ENCODE measurements at places on chromosomes 7 and 10. TPM values are rescaled to one million over a fixed set of nuclear protein-coding genes. Genes with fewer than 3 reads are reported as not detected.

DNA sequence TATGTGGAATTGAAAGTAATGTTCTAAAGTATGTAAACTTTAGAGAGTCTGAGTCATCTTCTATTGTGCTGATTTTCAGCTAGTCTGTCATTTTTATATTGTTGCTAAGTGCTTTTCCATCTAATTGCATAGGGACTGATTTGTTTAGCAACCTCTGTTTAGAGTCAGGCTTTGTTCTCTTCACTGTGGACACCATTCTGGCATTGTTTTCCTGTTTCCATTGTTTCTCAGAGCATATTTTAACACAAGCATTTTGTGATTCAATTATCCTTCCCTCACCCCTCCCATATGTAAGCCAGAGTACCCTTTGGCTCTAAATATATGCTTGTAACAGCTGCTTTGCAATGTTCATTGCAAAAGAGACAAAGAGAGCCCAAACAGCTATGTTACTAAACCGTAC, 748.4 kb upstream of the PHF14 start:
- H3K27ac ChIP-seq = no peak overlapping the region
- no peaks in the 10 kb centered on the region for H3K4me1 ChIP-seq
- no peak overlapping the region for H3K4me3 ChIP-seq
- H3K27me3 ChIP-seq = no peaks in the 10 kb centered on the region
- no peaks in the 10 kb centered on the region for H3K36me3 ChIP-seq

GRCh38 chr7:41028580-41028979, 674.3 kb downstream of the INHBA start:
- H3K27ac ChIP-seq = peak overlapping the region; percentile 51
- H3K36me3 ChIP-seq = no peaks in the 10 kb centered on the region
- H3K27me3 ChIP-seq = no peaks in the 10 kb centered on the region
- no peak overlapping the region for H3K4me3 ChIP-seq
- DNase-seq = peak; percentile 48

GRCh38 chr7:102426268-102427018, 6.9 kb upstream of the ORAI2 start:
- no peaks in the 10 kb centered on the region for H3K4me1 ChIP-seq
- H3K36me3 ChIP-seq = peaks cover 14% of the 10 kb centered on the region
- no peak for DNase-seq
- H3K27ac ChIP-seq = no peak overlapping the region

- H3K4me3 ChIP-seq = no peak overlapping the region
- no peak for DNase-seq
- H3K36me3 ChIP-seq = no peaks in the 10 kb centered on the region
Observed at GRCh38 chr7:90311175-90311574, 9.9 kb downstream of the FAM237B start.

DDX50 gene
- 65.5 TPM for total RNA-seq

DNA sequence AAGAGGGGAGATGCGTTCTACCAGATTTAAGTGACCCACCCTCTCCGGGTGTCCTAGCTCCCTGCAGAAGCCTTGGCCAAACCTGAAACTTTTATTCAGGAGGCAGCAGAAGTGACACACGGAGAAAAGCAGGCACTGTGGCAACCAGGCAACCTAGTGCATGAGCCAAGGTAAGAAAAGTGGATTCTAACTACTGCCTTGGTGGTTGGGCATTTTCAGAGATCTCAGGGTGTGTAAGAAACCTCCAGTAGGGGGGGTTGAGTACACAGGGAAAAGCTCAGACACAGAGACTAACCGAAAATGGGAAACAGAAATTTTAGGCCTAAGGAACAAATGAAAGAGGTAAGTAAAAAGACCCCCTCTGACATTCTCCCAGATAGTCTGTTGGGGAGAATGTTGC, 645.7 kb downstream of the ANKRD7 start:
- no peak for DNase-seq
- H3K4me1 ChIP-seq = no peaks in the 10 kb centered on the region
- no peak overlapping the region for H3K4me3 ChIP-seq
- H3K36me3 ChIP-seq = no peaks in the 10 kb centered on the region

DNA sequence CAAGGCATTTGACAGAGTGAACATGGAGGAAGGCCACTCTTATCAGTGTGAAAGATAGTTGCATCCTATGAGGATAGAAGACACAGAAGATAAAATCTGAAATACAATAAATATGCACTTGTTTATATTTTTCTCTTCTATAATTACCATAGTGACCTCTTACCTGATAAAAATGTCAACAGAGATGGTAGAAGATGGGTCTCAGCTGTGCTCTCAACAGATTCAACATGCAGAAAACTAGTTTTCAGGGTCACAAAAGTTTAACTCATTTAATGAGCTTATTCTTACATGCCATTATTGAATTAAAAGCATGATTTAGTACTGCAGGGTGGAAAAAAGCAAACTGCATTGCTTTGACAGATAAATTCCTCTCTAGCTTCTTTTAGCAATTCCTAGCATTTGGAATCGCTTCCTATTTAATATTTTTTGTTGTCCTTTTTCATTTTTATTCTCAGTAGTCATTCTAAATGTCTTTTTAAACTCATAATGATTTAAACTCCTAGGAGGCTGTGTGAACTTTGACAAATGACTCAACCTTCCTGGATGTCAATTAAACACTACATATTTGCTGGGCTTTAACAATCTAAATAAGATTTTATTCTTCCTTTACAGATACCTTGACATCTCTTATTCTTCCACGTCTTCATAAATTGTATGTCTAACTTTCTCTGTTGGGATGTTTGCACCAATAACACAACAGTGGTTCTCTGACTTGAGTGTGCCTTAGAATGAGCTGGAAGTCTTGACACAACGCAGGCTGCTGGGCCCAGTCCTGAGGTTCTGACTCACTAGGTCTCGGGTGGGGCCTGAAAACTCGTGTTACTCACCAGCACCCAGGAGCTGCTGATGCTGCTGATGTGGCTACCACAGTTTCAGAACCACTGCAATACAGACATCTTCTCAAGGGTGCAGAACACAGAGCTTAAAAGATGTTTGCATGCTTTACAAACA, 565.5 kb upstream of the IGFBP3 start:
- H3K27me3 ChIP-seq = no peaks in the 10 kb centered on the region
- H3K27ac ChIP-seq = no peak overlapping the region
- peak; percentile 90 for DNase-seq
- H3K36me3 ChIP-seq = no peaks in the 10 kb centered on the region

REEP3 gene
- total RNA-seq = 67.5 TPM

- H3K27me3 ChIP-seq = no peaks in the 10 kb centered on the region
- H3K4me3 ChIP-seq = no peak overlapping the region
- no peaks in the 10 kb centered on the region for H3K36me3 ChIP-seq
- DNase-seq = no peak
- H3K4me1 ChIP-seq = peaks cover 4% of the 10 kb centered on the region
Observed at GRCh38 chr7:35701287-35701900, 6.5 kb upstream of the HERPUD2 start.

ANKRD30A gene
- total RNA-seq = not detected

C10orf105 gene
- under 0.01 TPM for total RNA-seq

DNA sequence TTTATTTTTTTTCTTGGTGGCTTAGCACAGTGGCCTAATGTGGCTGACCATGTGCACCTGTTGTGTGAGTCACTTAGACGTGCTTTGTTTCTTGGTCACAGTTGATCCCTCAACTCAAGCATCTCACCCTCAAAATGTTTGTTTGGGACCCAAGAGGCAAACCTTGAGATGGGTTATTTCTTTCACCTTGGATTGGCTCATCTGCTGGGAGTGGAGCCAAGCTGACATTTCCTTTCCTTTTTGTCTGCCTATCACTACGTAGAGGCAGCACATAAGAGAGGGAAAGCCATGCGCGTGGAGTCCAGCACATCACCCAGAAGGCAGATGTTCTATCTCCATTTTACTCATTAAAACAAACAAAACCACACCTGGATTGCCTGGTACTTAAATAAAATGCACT, 6.4 kb upstream of the PRKCQ start:
- no peak overlapping the region for H3K27ac ChIP-seq
- H3K36me3 ChIP-seq = no peaks in the 10 kb centered on the region
- no peaks in the 10 kb centered on the region for H3K27me3 ChIP-seq
- H3K4me1 ChIP-seq = no peaks in the 10 kb centered on the region

GRCh38 chr7:92639213-92639896, 49.2 kb upstream of the FAM133B start:
- no peak overlapping the region for H3K27ac ChIP-seq
- no peak overlapping the region for H3K4me3 ChIP-seq
- no peaks in the 10 kb centered on the region for H3K27me3 ChIP-seq

GRCh38 chr10:122740640-122741039, 41.0 kb upstream of the C10orf120 start:
- no peak overlapping the region for H3K27ac ChIP-seq
- DNase-seq = no peak
- H3K36me3 ChIP-seq = no peaks in the 10 kb centered on the region
- no peaks in the 10 kb centered on the region for H3K4me1 ChIP-seq
- no peaks in the 10 kb centered on the region for H3K27me3 ChIP-seq

METTL27 gene
- total RNA-seq = 4.9 TPM

SPDYE5 gene
- total RNA-seq = not detected

- H3K27ac ChIP-seq = no peak overlapping the region
- DNase-seq = no peak
- no peak overlapping the region for H3K4me3 ChIP-seq
- H3K27me3 ChIP-seq = no peaks in the 10 kb centered on the region
Observed at GRCh38 chr7:116142850-116143249, 67.5 kb upstream of the TES start.

DNA sequence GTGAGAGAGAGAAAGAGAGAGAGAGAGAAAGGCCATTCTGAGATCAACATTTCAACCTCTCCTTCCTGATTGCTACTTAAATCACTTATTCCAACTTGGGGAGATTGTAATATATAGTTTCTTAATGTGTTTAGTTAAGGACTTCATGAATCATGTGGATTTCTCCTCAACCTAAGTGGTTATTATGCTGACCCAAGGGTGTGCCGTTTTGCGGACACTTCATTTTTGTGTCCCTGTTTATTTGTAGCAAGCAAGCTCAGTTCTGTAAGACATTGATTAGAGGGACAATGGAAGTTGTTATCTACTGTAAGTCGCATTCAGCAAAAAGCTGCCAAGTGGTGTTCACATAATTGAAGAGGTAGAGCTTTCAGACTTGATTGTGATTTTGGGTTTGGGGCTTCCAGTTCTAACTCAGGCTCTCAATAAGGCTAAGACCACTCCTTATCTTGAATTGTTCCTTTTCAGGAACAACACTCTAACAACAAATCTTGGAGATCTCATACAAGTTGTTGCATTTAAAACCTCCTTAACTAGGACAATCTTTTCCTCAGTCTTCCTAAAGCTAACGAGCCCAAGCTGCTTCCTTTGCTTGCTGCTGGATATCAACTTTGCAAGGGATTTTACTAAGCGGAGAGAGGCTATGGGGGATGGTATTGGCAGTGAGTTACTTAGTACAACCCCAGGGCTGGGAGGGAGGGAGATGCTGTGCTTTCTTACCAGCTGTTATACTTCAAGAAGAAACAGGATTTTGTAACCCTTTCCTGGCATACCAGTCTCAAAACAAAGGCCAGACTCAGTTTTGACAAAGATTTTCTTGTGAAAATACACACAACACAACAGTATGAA, 19.8 kb upstream of the COL1A2 start:
- H3K4me1 ChIP-seq = peaks cover 13% of the 10 kb centered on the region
- H3K27ac ChIP-seq = peak overlapping the region; percentile 87
- DNase-seq = peak; percentile 98
- H3K27me3 ChIP-seq = no peaks in the 10 kb centered on the region
- peak overlapping the region; percentile 20 for H3K4me3 ChIP-seq

CRPPA gene
- 1.5 TPM for total RNA-seq

GRCh38 chr10:34815185-34816084, at the start of gene PARD3:
PARD3 (minus strand) TSS chr10:34815296; CDS start chr10:34814995, 301 bp downstream.
- DNase-seq = peak; percentile 63
- H3K27ac ChIP-seq = peak within 1 kb of the TSS; percentile 51
- no peaks in the 10 kb centered on the region for H3K36me3 ChIP-seq
- no peaks in the 10 kb centered on the region for H3K27me3 ChIP-seq
- peaks cover 2% of the 10 kb centered on the region for H3K4me1 ChIP-seq
- peak within 1 kb of the TSS; percentile 83 for H3K4me3 ChIP-seq

PDE6C gene
- total RNA-seq = not detected

DNA sequence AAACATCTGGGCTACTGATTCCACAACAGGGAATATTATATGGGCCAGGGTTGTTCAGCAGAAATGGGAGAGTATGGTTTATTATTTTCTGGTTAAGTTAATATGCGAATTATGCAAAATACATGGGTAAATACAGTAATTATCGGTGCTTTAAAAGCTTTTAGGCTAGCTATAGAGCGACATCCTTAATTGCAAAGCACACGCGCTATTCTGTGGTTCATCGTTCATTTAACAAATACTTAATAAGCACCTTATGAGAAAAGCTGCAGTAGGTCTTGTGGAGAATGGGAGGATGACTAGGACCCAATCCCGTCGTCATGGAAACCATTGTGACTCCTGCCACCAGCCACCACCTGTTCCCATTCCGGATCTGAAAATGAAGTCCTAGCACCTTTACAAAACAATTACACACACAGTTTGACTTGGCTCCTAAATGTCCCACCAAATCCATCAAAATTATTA, 623 bp upstream of the CEP41 start:
- no peaks in the 10 kb centered on the region for H3K36me3 ChIP-seq
- H3K4me3 ChIP-seq = peak overlapping the region; percentile 43
- H3K27ac ChIP-seq = peak overlapping the region; percentile 95
- no peak for DNase-seq
- H3K27me3 ChIP-seq = no peaks in the 10 kb centered on the region

GRCh38 chr10:5043716-5044115, 40.1 kb upstream of the AKR1C2 start:
- H3K27ac ChIP-seq = no peak overlapping the region
- no peak overlapping the region for H3K4me3 ChIP-seq
- no peaks in the 10 kb centered on the region for H3K36me3 ChIP-seq
- no peaks in the 10 kb centered on the region for H3K27me3 ChIP-seq
- H3K4me1 ChIP-seq = no peaks in the 10 kb centered on the region

GRCh38 chr7:121057878-121058277, 69.4 kb downstream of the CPED1 start:
- no peaks in the 10 kb centered on the region for H3K4me1 ChIP-seq
- DNase-seq = no peak
- no peaks in the 10 kb centered on the region for H3K36me3 ChIP-seq
- no peaks in the 10 kb centered on the region for H3K27me3 ChIP-seq
- H3K27ac ChIP-seq = no peak overlapping the region

DNA sequence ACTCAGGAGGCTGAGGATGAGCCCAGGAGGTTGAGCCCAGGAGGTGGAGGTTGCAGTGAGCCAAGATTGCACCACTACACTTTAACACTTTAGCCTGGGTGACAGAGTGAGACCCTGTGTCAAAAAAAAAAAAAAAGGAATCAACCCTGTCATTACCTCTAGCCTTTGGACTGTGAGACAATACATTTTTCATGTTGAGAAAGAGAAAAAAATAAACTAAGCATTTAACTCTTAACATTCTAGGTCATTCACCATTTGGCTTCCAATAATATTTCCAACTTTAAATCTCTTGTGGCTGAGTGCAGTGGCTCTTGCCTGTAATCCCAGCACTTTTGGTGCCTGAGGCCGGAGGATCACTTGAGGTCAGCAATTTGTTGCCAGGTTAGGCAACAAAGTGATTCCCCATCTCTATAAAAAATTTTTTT, 41.9 kb upstream of the TPST1 start:
- H3K4me1 ChIP-seq = no peaks in the 10 kb centered on the region
- no peak overlapping the region for H3K27ac ChIP-seq
- no peak for DNase-seq
- H3K27me3 ChIP-seq = no peaks in the 10 kb centered on the region
- no peak overlapping the region for H3K4me3 ChIP-seq

GRCh38 chr7:36879021-36879420, 154.7 kb upstream of the AOAH start:
- no peak for DNase-seq
- no peak overlapping the region for H3K27ac ChIP-seq
- no peak overlapping the region for H3K4me3 ChIP-seq
- H3K36me3 ChIP-seq = no peaks in the 10 kb centered on the region
- H3K4me1 ChIP-seq = no peaks in the 10 kb centered on the region
- H3K27me3 ChIP-seq = no peaks in the 10 kb centered on the region

GRCh38 chr7:3754493-3755341, 453.7 kb downstream of the SDK1 start:
- H3K27ac ChIP-seq = peak overlapping the region; percentile 24
- peak; percentile 92 for DNase-seq
- no peaks in the 10 kb centered on the region for H3K27me3 ChIP-seq

Measured in fibroblast of lung (primary cell).